ENCODE measurements at places on chromosomes 4 and X.

DNA sequence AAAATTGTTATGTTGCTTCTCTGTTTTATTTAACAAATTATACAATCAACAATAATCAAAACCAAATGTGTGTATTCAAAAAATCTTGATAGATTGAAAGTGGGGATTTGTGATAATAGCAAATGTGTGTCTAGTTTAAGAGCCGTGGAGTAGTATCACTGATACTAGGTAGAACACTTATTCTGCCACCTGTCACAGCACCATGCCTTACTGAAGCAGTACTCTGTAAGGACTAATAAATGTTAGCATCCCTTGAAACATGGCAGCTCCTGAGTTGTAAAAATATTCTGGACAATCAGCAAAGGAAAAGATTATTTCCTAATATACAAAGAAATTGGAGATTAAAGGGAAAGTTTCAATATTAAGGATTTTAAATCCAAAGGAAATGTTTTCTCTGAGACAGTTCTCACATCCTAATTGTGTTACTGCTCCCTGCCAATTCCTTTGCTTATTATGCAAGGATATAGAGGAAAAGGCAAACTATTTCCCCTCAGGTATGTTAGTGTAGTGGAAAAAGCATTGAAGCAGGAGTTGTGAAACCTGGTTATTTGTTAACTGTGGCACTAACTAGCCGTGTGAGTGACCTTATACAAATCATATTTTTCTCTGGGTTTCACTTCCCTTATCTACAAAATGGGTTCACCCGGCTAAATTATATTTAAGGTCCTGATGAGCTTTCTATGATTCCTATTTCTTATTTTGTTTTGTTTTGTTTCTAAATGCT, 303.1 kb downstream of the ARHGAP24 start:
- no peak for DNase-seq

- DNase-seq, result no peak
These were observed 67.5 kb downstream of the RBM47 start for GRCh38 chr4:40562208-40562607.

- DNase-seq, result no peak
These were observed 28.2 kb upstream of the APLN start for GRCh38 chrX:129682979-129683378.

DNA sequence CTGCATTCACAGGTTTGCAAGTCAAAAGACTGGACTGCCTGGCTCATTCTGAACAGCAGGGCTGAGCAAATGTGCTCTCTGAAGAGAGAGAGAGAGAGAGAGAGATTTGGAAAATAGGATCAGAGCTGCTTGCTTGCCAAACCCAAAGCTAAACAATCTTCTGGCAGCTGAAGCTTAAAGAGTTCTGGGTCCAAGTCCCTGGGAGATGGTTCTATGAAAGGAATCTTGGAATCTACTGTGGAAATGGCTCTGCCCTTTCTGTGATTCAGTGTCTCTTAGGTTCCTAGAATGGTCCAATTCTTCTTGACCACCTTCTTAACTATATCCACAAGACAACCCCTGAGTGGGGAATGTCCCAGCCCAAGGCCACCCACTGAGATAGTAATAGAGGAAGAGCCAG, 66.1 kb upstream of the EFNB1 start:
- no peak for DNase-seq

DNA sequence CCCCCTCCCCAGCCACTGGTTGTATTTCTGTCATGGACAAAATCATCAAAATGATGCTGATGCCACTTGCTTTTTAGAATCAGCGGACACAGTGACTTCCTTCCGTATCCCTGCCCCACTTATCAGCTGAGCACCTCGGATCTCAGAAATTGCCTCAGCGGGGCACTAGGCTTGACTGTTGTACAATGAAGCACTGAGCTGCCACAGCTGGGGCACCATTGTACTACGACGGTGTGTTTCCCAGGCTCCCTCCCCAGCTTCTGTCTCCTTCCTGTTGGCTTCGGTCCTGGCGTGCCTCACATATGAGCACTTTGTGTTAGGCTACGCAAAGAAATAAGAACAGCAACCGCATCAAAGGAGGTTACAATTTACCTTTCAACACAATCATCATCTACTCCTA, 82.4 kb downstream of the F11 start:
- DNase-seq, result no peak

DNA sequence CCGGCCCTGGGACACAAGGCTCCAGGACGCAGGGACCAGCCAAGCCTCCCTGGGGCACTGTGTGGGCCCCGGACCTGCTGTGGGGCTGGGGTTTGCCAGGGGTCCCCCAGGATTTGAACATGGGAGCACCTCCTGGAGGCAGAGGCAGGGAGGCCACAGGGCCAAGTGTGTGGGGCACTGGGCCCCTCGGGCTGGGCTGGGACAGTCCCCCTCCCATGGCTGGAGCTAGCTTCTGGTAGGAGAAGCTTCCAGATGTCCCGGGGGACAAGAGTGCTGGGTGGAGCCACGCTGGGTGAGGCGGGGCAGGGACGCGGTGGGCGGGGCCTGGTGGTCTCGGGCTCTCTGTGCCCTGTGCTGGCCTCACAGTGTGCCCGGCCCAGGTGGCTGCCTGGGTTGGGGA, 18.6 kb downstream of the FGFRL1 start:
- DNase-seq, result no peak

- no peak for DNase-seq
These were observed 17.9 kb downstream of the VSIG4 start for GRCh38 chrX:66021765-66022631.

- DNase-seq, result no peak
These were observed 258.0 kb downstream of the COL25A1 start for GRCh38 chr4:109044431-109044830.

DNA sequence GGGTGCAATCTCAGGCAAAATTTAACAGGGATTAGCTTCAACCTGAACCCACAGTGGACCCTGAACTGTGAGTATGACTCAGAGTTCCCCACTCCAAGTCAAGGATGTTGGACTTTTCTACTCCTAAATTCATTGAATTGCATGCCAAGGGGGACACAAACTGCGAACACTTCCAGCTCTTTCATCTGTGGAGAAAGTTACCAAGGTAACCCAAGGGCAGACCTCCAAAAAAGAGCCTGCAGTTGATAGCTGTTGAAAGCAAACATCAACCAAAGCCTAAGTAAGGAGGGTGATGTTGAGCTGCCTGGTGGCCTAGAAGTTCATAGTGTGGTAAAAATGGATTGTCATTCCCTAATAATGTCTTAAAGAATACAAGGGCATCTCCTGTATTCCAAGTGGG, 1242.9 kb downstream of the C4orf33 start:
- no peak for DNase-seq
